ENCODE measurements at places on chromosomes 7 and 10.
A peak's percentile ranks its signal among the peaks of the same experiment; 100 is the strongest.

GRCh38 chr10:10500937-10501336 is 516.7 kb upstream of the CELF2 start:
- no peaks in the 10 kb centered on the region for H3K36me3 ChIP-seq
- H3K4me1 ChIP-seq: no peaks in the 10 kb centered on the region
- no peaks in the 10 kb centered on the region for H3K27me3 ChIP-seq
- H3K27ac ChIP-seq: no peak overlapping the region

DNA sequence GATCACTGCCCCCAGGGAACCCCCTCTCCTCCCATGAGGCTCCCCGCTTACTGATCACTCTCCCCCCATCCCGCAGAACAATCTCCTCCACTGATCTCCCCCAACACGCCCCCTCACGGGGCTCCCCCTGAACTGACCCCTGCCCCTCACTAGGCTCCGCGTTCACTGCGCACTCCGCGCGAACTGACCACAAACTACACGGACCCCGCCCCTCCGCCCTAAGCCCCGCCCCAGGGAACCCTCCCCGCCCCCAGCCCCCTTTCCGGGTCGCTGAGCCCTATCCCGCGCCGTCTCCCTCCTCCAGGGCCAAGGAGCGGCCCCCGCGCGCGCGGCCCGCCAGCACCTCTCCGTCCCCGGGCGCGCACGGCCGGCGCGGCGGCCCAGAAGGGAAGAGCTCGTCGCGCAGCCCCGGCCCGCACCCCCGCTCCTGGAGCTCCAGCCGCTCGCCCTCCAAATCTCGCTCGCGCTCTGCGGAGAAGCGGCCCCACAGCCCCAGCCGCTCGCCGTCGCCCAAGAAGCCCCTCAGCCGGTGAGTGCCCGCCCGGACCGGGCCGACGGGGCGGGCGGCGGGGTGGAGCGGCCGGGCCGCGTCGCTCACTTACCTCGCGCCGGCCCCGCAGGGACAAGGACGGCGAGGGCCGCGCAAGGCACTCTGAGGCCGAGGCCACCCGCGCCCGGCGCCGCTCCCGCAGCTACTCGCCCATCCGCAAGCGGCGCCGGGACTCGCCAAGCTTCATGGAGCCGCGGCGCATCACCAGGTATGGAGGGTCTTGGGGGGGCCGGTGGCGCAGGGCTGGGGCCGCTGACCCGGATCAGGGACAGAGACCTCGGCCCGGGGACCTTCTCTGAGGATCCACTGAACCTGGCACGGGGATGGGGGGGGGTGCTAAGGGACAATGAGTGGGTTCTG is 19.9 kb upstream of the HSPB1 start:
- peak; percentile 22 for DNase-seq
- H3K4me1 ChIP-seq: peaks cover 8% of the 10 kb centered on the region
- H3K4me3 ChIP-seq: peak overlapping the region; percentile 34
- no peaks in the 10 kb centered on the region for H3K36me3 ChIP-seq
- no peak overlapping the region for H3K27ac ChIP-seq
- peaks cover 14% of the 10 kb centered on the region for H3K27me3 ChIP-seq

DNA sequence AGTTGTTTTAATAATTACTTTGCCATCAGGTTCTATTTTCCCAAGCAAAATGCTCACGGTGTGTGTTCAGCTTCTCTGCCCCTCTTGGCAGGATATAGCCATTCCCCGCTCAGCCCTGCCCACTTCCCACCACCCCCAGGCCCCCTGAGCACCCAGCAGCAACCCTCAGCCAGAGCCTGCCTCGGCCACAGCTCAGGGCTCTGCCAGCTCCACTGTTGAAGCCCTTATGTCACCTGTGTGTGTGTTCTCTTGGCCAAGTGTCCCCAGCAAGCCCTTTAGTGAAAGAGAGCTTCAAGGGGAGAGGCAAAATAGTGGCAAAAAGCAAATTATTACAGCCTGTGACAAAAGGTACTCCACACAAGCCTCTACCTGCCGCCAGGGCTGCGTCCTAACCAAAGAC is 275.3 kb downstream of the ADARB2 start:
- H3K4me1 ChIP-seq: no peaks in the 10 kb centered on the region
- no peak overlapping the region for H3K4me3 ChIP-seq
- DNase-seq: no peak
- no peaks in the 10 kb centered on the region for H3K36me3 ChIP-seq
- H3K27ac ChIP-seq: no peak overlapping the region

- H3K36me3 ChIP-seq: no peaks in the 10 kb centered on the region
- H3K27ac ChIP-seq: no peak overlapping the region
- H3K4me1 ChIP-seq: no peaks in the 10 kb centered on the region
- H3K4me3 ChIP-seq: no peak overlapping the region
- H3K27me3 ChIP-seq: no peaks in the 10 kb centered on the region
- no peak for DNase-seq
These were observed 123.7 kb downstream of the VIPR2 start for GRCh38 chr7:159020987-159021386.

DNA sequence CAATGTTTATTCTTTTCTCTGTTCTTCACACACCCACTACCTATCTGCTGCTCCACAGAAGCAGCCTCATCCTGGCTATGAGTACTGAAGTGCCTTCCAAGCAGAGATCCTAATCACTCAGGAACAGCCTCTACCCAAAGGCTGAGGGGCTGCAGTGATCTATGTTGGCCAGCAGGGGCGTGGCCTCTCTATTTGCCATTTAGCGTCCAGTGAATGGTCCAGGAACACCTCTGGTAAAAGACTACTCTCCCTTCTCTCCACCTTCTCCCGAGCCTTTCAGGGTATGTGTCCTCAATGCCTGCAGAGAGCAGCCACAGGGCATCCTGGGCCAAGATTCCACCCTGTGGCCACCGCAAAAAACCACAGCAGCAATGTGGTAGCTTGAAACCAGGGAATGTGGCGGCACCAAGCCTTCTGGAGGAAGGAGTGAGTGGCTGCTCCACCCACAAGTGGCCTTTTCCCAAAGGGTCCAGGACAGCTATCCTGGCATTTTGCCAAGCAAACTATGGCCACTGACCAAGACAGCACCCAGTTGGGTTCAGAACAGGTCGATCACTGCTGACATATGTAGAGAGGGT is 70.9 kb downstream of the SYPL1 start:
- no peak for DNase-seq

- H3K4me1 ChIP-seq: peaks cover 38% of the 10 kb centered on the region
- no peaks in the 10 kb centered on the region for H3K36me3 ChIP-seq
- H3K27ac ChIP-seq: no peak overlapping the region
- no peaks in the 10 kb centered on the region for H3K27me3 ChIP-seq
- H3K4me3 ChIP-seq: no peak overlapping the region
These were observed 72.6 kb downstream of the OSBPL3 start for GRCh38 chr7:24907311-24907886.

DNA sequence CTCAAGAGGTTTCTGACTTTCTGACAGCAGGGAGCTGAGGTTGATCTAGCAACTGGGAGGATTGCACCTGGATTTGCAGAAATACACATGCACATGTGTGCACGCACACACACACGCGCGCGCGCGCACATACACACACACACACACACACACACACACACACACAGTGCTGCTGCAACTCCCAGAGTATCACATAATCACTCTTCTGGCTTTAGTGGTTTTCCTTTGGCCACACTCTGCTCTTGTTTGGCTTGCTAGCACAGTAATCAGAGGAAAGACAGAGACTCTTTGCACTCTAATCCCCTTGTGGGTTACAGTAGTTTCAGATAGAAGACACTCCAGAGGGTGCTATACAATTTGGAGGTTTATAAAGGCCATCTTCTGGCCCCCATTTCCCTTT is 705.0 kb downstream of the AUTS2 start:
- no peak overlapping the region for H3K4me3 ChIP-seq
- no peak overlapping the region for H3K27ac ChIP-seq
- H3K27me3 ChIP-seq: no peaks in the 10 kb centered on the region
- no peak for DNase-seq

- no peak for DNase-seq
- no peaks in the 10 kb centered on the region for H3K4me1 ChIP-seq
- H3K4me3 ChIP-seq: no peak overlapping the region
- H3K27ac ChIP-seq: no peak overlapping the region
- no peaks in the 10 kb centered on the region for H3K27me3 ChIP-seq
These were observed 123.0 kb upstream of the FZD8 start for GRCh38 chr10:35765066-35765527.
